ENCODE measurements at places on chromosomes 11 and 22.
A peak's percentile ranks its signal among the peaks of the same experiment; 100 is the strongest.

DNA sequence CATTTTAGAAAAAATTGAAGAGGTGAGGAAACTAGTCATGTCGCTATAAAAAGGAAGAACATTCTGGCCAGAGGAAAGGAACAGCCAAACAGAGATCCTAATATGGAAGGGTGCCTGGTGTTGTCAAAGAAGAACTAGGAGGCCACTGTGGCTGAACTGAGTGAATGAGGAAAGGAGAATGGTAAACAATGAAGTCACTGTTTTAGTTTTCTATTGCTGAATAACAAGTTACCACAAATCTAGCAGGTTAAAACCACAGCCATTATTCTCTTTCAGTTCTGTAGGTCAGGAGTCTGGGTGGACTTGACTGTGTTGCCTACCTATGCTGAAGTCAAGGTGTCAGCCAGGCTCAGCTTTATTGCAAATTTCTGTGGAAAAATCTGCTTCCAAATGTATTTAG lies 549.3 kb upstream of the CCDC90B start:
- DNase-seq, result no peak

DNA sequence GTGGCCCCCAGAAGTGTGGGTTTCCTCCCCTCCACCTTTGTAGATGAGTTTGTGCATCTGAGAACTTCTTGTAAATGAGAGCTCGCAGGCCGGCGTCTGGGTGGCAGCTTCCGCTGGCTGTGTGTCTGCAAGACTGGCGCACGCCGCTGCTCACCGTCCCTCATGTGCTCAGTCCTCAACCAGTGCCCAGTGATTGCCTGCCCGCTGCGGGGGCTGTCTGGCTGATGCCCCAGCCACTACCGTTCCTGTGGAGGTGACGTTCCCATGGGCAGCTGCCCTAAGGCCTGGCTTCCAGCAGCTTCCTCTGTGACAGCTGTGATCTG lies 8.8 kb downstream of the TBX1 start:
- DNase-seq, result no peak

GRCh38 chr11:65607614-65608426 lies 6.2 kb downstream of the MAP3K11 start:
- no peak for DNase-seq

- DNase-seq, result peak; percentile 54
These were observed 15.5 kb downstream of the APOL3 start for GRCh38 chr22:36144886-36145541.

DNA sequence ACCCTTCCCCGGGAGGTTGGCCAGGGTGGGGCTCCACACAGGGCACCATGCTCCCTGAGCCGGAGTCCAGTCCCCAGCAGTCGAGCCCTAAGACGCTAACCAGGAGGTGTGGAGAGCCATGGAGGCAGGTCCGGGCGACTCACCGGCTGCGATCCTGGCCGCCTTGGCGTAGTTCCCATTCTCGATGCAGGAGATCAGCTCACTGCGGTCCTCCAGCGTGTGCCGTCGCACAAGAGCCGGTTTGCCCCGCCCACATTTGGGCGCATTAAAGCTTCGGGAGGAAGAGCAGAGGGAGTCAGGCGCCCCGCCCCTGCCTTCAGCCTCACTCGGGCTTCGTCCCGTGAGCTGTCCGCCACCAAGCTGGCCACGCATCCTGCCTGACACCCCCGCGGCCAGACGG lies 50.8 kb downstream of the BRD1 start:
- DNase-seq, result no peak

- no peak for DNase-seq
These were observed 707.9 kb upstream of the ANO5 start for GRCh38 chr11:21485006-21485405.

GRCh38 chr11:3157381-3158130 lies 7.6 kb downstream of the OSBPL5 start:
- no peak for DNase-seq

DNA sequence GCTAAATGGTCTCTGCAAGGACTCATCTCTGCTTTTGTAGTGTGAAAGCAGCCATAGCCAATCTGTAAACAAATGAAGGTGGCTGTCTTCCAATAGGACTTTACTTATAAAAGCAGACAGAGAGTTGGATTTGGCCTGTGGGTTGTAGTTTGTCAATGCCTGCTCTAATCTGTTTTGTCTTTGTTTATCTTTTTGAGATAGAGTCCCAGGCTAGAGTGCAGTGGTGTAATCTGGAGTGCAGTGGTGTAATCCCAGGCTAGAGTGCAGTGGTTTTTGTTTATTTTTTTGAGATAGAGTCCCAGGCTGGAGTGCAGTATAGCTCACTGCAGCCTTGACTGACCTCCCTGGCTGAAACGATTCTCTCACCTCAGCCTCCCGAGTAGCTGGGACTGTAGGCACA lies 8.6 kb downstream of the PPP6R3 start:
- DNase-seq, result no peak

- peak; percentile 52 for DNase-seq
These were observed 1.4 kb upstream of the TCN2 start for GRCh38 chr22:30605449-30606110.
